ENCODE measurements at places on chromosomes 1 and 21.
A peak's percentile ranks its signal among the peaks of the same experiment; 100 is the strongest.

DNA sequence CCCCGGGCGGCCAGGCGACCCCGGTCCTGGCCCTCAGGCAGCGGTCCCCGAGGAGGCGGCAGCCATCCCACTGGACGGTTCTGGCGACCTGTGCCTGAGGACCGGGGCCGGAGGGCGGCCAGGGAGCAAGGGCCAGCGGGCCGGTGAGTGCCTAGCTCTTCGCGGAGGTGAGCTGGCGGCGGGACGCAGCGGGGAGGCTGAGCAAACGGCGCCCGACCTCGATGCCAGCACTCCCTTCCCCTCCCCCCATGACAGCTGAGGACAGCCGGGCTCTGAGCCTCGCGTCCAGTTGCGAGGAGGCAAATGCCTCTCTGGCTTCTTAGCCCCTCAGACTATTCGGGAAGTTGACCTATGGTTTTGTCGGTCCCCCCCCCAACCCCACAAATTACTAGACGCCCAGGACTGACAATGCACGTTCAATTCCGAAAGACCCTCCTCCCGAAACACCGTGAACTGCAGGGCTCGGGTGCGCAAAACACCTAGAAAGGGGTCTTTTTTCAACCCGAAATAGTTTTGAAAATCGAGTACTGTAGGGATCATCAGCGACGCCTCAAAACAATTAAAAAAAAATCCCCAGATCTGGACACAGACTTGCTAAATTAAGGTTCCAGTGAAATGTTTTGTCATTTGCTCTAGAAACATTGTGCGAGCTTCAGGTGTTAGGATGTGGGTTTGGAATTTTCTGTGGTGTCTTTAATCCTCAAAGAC lies 8.3 kb downstream of the CDKN2C start:
- DNase-seq: peak; percentile 69

- DNase-seq: no peak
Observed at GRCh38 chr21:34835526-34835925, 166.7 kb downstream of the CLIC6 start.

DNA sequence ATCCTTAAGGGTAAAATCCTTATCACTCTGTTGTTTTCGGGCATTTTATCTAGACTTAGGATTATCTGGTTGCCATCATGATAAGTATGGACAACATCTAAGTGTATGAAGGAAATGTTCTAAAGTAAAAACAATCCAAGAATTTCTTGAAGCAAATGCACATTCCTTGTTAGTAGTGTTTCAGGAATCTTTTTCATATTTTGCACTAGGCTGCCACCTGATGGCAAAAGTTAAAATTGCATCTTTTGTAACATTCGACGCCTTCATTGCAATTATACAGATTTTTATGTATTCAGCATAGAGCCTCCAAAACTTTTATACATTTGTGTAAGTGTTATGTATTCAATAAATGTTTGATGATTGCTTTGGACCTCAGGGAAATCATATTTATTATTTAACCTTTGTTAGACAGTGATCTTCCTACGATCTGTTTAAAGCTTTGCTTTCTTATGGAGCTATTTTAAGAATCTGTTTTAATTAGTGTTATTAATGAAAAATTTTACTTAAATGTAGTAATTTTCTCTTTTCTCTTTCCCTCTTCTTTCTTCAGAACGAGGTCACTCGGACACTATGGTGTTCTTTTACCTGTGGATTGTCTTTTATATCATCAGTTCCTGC lies 49.4 kb upstream of the KIAA1614 start:
- DNase-seq: no peak

GRCh38 chr1:157842939-157843338 lies 1.3 kb upstream of the CD5L start:
- no peak for DNase-seq

GRCh38 chr1:156625436-156626078 lies 6.3 kb downstream of the HAPLN2 start:
- DNase-seq: no peak

Data from iPS DF 19.7 (cell line).